ENCODE measurements at places on chromosomes 12 and 14.

DNA sequence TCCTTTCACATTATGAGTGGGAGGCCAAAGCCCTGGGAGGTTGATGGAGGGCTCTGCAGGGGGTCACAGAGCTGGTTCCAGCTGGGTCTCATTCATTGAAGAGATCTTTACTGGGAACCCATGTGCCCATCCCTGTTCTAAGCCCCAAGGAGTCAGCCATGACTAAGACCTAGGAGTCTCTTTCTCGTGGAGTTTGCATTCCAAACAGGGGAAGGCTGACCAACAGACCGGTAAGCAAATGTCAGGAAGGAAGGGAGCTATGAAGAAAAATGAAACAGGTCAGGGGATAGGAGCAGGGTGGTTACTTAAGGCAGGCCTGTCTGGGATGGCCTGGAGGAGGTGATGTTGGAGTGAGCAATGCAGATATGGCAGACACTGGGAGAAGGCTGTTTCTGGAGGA is 31.5 kb downstream of the SYNDIG1L start:
- DNase-seq, result no peak

GRCh38 chr12:69030321-69030720 is 97.3 kb upstream of the CPM start:
- DNase-seq, result no peak

DNA sequence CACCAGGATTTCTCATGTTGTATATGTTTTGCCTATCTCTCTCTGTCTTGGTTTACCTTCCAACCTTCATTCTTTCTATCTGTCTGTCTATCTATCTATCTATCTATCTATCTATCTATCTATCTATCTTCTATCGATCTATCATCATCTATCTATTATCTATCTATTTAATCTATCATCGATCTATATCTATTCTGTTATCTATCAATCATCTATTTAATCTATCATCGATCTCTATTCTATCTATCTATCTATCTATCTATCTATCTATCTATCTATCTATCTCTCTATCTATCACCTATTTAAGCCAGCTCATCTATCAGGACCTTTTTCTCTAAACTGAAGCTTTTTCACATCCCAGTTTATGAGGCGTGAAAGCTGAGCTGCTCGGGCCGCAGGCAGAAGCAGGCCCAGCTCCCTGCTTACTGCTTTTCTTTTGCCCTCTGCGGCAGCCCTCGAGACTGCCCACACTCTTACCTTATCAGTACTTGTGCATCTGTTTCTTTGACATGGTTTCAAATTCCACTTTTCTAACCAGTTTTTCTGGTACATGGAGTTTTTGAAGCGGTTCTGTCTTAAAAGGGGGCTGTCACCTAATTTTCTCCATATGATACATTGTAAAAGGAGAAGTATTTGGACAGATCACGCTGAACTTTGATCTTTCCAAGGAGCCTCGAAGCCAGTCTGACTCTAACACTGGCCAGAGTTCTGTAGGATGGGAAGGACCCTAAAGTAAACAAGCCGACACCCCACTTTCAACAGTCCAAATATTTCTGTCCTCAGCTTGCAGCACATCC is 44.4 kb upstream of the GSG1 start:
- DNase-seq, result no peak

GRCh38 chr14:69321601-69322330 is 61.8 kb downstream of the GALNT16 start:
- DNase-seq, result no peak

GRCh38 chr12:102118874-102119273 is 1.0 kb downstream of the NUP37 start:
- no peak for DNase-seq

GRCh38 chr12:48972952-48973483 is 1.5 kb upstream of the WNT10B start:
- no peak for DNase-seq

- DNase-seq, result no peak
Measured at GRCh38 chr12:102567031-102567985, 86.9 kb upstream of the IGF1 start.

DNA sequence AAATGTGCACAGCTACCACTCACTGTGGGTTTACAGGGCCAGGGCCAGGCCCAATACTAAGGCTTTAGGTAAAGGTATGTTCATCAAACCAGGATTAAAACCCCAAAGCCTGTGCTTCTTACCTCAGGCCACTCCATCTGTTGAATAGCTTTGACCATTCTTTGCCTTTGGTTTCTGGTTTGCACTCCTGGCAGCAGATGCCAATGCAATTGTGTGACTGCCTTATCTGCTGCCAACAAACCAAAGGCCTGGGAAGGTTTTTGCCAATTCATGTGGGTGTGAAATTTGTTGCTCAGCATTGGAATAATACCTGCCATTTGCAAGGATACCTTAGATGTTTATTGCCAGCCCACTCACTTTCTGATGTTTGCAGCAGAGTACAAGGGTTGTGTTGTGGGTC is 221.6 kb downstream of the C12orf75 start:
- no peak for DNase-seq

DNA sequence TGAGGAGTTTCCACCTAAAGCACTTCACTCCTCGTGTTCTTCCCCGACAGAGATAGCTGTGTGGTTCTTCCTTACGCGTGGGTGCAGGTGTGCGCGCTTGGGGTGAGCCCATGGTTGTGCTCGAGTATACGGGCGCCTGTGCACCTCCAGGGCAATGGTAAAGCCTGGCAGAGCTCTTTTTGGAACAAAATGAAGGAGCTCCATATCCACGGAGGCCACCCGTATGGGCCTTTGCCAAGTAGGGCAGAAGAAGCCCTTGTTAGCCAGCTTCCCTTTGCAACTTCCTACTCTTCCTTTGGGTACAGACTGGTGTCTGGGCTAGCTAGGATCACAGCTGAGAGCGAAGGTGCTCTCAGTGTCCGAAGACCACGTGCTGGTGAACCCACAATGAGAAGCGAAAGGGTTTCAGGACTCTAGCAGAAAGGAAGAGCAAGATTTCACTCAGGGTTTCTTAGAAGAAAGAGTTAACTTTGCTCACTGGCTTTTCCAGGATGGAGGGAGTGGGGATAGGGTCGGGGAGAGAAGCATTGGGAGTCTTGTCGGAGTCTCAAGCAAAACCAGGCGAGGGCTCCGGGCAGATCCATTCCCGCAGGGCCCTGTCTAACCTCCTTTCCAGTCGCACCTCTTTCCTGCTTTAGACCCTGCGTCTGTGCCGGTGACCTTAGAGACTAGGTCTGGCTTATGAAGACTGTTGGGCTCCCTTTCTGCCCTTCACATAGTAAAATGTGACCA is 960 bp upstream of the LRFN5 start:
- DNase-seq, result no peak

GRCh38 chr14:49892301-49892635 is 614 bp upstream of the ARF6 start:
- no peak for DNase-seq

- DNase-seq, result no peak
Measured at GRCh38 chr14:92635896-92636295, 112.5 kb downstream of the LGMN start.

- DNase-seq, result no peak
Measured at GRCh38 chr12:52207106-52207505, 15.3 kb upstream of the KRT80 start.

DNA sequence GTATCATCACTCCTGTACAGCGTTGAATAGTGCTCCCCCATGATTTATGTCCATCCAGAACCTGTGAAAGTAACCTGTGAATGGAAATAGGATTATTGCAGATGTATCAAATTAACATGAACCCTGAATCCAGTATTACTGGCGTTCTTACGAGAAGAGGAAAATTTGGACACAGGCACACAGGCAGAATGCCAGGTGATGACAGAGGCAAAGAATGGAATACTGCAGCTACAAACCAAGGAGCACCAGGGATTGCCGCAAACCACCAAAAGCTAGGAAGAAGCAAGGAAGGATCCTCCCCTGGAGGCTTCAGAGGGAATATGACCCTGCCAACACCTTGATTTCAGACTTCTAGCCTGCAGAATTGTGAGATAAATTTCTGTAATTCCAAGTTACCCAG is 113.5 kb upstream of the EGLN3 start:
- no peak for DNase-seq

- DNase-seq, result no peak
Measured at GRCh38 chr12:25025260-25025659, 76.4 kb upstream of the BCAT1 start.

DNA sequence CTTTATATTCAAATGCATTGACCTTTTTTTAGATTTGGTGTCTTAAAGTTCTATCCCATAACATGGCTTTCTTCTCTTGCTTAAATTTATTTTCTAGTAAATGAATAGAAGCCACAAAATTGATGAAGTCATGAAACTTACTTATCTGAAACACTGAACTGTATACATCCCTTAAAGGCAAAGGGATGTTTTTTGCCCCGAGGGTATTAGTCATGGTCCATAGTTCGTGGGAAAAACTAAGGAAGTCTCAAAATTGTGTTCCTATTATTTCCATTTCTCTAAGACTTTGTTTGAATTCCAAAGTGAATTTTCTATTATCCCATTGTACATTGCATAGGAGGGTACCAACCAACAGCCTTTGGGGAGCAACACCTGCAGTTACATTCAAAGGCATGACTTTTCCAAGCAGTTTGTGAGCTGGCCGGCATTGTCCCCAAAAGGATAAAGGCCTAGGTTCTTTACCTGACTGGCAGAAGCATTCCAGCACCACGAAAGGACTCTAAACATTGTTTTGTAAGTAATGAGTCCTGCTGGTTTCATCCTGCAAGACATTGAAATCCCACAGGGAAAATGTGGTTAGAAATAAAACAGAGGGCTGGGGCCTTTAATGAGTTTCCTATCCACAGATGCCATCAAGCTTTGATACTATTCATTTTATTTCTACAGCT is 473.5 kb downstream of the PRKD1 start:
- no peak for DNase-seq

DNA sequence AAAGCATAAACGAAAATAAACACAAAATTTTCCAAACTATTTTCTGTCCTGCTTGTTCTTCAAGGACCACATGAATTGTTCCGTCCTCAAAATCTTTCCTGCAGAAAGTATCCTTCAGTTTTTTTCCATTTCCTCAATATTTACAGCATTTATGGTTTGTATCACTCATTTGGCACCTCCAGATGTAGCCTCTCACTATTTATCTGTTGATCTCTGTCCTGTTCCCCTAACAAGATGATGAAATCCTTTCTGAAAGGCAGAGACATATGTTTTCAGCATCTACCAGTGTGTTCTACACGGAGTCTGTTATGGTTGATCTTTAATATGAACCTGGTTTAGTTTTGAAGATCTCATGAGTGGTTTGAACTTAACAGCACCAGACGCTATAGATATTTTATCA is 490.2 kb downstream of the NELL2 start:
- no peak for DNase-seq

DNA sequence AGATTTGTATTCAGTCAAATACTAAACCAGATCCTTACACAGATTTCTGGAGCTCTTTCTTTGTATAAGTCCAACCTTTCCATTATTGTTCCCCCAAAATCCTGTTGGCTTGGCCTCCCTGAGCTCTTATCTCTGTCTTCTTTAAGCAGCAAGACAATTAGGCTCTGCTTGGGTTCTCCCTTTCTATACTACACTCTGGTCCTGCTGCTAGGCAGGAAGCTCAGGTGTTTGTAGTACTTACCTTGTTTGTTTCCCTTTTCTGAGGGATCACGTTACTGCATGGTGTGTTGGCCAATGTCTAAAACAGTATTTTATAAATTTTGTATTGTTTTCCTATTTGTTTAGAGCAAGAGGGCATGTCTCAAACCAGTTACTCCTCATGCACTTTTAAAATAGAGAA is 192.9 kb downstream of the PRKD1 start:
- DNase-seq, result no peak

DNA sequence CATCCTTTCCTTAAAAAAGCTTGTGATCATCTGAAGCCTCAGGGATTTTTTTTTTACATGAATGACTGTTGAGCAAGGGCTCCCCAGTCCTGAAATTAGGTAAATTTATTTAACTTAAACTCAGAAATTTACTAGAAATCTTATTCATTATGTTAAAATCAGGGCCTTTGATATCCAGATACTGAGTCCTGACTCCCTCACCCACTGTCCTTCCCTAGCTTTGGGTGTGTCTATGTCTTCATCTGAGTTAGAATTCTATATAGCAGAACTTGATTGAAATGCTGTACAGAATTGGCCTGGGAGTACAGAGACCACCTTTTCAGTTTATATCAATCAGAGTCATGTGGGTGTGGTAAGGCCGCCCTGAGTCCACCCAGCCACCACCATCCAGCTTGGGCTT is 260.0 kb downstream of the CACNA1C start:
- no peak for DNase-seq

GRCh38 chr12:116366456-116366776 is 88.9 kb upstream of the MED13L start:
- no peak for DNase-seq

DNA sequence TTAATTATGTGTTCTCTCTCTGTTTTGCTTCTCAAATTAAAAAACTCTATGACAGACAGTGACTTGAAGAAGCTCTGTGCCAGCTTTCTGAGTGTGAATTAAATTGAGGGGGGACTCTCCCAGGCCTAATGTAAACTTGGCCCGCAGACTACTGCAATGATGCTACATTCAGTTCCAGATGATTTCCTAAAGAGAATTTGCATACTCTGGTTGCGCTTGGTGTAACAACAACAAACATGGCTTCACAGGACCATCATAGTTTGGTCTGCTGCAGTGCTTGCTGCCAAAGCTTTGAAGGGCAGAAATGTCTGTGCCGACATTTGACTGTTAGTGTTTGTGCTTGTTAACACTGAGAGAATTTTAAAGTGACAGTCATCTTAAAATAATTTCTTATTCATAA is 25.0 kb downstream of the CFAP54 start:
- no peak for DNase-seq

DNA sequence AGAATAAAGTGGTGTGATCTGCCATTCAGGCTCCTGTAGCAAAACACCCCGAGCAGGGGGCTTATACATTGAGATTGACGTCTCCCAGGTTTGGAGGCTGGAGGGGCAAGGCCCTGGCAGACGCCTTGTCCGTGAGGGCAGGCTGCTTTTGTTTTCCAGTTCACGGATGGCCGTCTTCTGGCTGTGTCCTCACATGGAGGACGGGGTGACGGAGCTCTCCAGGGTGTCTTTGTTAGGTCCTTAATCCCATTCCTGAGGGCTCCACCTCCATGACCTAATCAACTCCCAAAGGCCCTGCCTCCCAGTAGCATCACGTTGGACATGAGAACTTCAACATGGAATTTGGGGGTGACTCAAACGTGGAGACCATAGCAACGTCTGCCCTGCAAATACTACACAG is 147.7 kb downstream of the KIF26A start:
- no peak for DNase-seq

- DNase-seq, result peak; percentile 50
Measured at GRCh38 chr12:53180931-53181645, 363 bp upstream of the CSAD start.

GRCh38 chr14:84253326-84253725 is 1276.6 kb upstream of the FLRT2 start:
- no peak for DNase-seq

DNA sequence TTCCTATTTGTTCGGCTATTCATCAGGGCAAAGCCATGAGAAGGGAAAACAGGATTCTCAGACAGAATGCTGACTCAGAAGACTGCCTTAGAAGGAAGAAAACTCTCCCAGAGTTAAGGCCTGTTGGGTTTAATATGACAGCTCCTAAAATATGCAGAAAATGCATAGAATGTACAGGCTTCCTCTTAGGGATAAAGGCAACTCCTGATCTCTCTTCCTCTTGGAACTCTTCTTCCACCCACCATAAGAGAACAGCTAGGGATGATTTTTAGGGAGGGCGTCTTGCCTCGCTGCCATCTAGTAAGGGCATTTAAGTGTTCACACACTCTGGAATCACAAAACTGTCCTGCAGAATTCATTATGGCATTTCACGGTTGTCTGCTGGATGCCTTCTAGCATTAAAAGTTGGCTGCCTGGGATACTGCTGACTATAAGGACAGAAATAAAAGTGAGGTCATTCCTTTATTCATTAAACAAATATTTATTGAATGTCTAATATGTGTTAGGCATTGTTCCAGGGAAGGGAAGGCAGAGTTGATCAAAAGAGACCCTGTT is 73.7 kb downstream of the DCAF5 start:
- no peak for DNase-seq
